Gastrocnemius medialis (tissue), 4 donors: ENCODE measurements at places on chromosomes 7 and 10.

DNA sequence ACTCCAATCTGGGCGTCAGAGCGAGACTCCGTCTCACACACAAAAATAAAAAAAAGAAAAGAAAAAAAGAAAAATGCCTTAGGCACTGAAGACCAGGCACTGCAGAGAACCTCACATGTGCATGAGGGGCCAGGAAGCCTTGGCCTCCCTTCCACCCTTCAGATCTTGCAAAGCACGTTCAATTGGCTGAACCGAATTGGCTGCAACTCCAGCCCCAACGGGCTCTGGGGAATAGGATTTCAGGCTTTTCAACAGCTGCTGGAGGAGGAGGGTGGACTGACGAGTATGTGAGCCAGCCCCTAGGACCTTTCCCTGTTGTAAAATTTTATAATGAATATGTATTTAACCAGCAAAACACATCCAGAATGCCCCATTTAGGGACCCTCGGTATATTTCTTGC lies 16.7 kb downstream of the TMEM120A start:
- peak; percentile 76 for DNase-seq

GRCh38 chr7:21777921-21778320 lies 167.8 kb downstream of the CDCA7L start:
- no peak for DNase-seq

GRCh38 chr7:99579956-99580777 lies 17.9 kb upstream of the TMEM225B start:
- no peak for DNase-seq

- DNase-seq: no peak
These were observed 5.8 kb downstream of the DBNL start for GRCh38 chr7:44050121-44050914.

DNA sequence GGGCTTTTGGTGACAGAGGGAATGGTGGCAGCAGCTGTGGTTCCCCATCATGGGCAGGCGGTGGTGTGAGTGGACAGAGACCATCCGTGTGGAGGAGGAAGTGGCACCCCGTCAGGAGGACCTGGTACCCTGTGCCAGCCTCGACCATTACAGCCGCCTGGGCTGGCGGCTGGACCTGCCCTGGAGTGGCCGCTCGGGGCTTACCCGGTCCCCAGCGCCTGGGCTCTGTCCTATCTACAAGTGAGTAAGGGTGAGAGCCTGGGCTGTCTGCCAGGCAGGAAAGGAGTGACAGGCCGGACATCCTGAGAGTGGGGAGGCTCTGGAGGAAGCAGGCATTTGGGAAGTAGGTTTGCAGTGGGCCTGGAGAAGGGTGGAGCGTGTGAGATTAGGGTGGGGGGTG lies 2.9 kb upstream of the ZNF467 start:
- peak; percentile 19 for DNase-seq

DNA sequence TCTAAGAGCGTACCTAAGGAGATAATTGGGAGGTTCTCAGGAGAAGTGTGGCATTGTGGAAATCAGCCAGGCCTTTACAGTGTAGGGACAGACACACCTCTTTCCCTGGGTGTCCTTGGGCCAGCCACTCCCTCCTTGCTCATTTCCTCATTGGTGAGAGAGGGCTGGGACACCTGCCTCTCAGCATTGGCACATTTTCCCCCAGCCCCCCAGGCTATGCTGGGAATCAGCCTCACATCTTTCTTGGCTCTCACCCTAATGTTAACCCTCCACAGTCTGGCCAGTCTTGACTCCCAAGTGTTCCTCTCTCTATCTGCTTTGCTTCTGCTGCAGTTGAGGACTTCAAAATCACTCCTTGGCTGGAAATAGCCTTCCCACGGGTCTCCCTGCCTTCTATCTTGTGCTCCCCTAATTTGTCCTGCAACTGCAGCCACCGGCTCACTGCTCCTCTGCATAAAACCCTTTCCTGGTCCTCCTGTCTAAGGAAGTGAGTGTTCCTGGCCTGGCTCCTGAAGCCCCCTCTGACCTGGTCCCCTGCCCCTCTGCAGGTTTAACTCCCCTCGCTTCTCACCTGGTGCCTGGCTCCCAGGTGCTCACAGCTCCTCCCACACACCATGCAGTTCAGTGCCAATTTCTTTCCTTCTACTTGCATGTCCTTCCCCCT lies 15.8 kb downstream of the TBXAS1 start:
- no peak for DNase-seq

DNA sequence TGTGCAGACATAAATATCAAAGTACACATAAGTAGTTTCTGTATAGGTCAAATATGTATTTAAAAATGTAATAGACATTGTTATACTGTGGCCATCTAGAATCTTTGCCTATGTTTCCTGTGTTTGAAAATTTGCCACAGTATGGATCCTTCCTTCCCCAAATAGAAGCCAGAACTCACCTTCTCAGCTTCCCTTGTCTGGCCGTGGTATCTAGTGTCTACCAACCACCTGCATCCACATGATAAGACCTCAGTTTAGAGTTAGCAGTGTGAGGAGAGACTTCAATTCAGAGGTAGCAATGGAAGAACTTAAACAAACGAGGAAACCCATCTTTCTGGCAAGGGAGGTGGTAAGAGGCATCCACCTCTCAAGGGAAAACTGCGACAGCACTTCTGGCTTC lies 4.9 kb downstream of the TRDMT1 start:
- DNase-seq: no peak

DNA sequence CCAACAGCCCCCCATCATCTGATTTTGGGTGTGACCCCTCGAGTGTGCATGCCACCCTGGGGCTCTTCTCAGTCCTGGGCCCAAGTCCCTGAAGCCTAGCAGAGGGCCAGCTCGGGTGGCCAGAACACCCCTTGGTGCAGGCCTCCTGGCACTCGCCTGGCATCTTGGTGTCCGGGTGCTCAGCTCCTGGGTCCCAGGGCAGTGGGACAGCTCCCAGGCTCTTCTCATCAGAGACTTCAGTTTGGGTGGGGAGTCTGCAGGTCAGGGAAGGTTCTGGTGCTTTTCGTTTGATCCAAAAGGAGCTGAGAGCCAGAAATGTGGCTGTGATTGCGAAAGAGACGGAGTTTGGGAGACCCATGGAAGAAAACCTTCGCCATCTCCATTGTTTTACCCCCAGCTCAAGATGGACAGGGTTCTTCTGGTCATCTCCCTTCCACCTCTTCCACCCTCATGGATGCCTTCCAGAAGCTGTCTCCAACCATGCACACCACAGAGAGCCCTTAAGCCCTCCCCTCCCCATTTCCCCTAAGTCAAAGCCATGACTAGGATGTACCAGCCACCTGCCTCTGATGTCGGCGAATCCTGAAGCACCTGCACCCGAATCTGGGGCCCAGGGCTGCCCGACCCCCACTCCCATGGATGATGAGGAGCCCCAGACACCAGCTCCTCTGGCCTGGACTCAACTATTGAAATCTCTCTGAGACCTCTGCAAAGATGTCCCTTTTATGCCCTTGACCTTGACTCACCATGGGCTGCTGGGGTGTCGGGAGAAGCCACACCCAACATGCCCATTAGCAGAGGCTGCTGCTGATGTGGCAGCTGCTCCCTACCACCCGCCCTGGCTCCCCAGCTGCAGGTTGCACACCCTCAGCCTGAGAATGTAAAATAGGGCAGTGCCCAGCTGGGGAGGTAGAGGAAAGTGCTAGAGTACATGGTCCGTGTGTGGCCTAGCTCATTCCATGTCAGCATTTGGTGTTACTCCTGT lies 55.3 kb downstream of the ADCYAP1R1 start:
- DNase-seq: no peak

DNA sequence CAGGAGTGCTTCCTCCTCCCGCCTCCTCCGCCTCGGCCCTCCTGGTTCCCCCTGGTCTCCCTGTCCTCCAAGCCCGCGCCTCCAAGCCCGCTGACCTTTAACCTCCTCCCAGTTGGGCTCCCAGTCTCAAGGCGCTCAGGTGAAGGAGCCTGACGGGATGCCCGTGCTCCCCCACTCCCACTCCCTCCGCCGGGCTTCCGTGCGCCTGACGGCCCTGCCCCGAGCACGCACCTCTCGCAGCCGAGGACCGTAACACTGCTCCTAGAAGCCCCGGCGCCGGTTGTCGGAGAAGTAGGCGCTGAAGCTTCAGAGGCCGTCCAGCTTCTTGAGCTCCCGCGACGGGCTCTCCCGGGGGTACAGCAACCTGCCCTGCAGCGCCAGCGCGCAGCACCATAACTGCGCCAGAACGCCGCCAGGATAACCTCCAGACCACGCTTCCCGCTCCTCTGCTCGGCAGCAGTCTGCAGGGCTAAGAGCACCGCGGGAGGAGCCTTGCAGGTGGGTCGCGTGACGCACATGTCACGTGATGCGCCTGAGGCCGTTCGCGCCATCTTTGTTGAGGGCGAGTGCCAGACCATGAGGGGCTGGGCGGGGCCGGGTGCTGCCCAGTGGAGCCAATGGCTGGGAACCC lies 71.0 kb upstream of the ZNF479 start:
- DNase-seq: no peak

DNA sequence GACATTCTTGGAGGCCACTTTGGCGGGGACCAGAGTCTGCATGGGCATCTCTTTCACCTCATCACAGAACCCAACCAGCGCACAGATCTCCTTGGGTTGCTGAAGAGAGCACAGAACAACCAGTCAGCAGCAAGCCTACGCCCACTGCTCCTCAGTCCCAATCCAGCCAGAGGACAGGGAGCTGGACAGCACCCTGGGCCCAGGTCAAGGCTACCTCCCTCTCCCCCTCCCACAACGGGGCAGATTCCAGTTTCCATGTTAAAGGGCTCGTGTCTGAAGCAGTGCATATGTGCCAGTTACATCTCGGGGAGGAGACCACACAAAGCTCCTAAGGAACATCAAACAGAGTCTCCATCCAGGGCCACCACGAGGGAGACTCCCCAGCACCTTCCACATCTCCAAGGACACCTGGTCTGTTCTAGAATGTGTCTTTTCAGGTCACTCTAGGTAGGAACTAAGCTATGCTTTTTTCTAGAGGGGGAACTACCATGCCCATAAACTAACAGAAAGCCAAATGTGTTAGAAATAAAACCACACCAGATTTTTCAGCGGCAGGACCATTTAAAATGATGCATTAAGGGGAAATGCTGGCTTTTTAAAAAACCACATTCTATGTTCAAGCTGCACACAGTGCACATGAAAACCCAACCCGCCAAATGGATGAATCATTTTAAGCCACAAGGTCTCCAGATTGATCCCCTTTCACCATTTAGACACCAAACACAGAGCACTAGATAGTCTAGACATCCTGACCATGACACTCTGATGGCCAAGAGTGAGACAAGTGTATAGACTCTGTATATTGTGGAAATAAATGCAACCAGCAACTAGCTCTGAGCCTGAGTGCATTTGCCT lies 28.9 kb downstream of the PSAP start:
- no peak for DNase-seq

DNA sequence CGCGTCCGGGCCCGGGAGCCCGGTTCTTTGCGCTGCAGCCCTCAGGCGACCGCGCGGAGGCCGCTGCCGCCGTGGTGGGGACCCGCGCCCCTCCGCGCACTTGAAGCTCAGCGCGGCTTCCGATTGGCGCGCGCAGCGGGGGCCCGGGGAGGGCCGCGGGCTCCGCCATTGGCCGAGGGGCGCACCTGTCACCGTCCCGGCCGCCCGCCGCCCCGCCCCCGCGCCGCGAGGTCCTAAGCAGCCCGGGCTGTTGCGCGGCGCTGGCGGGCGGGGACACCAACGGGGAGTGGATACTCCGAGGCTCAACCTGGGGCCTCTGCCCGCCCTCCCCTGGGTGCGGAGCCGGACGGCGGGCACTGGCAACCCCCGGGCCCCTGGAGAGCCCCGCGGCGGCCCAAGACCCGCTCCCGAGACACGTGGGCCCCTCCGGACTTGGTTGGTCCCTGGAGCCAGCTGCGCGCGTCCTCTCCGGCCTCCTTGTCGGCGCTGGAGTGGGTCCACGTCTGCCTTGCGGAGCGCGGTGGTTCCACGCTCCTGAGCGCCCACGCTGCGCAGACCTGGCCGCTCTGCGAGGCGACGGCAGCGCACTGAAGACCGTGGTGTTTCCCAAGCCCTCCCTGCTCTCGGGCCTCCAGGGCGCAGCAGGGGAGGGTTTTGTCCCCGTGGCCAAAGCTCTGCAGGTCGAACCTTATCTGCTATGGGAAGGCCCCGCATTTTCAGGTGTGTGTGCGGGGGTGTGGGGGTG lies at the start of gene MNX1:
TSS of gene MNX1 (minus strand) at position 76 of the 745 bp plus-strand sequence. CDS start 313 bp downstream, outside the sequence.
- peak; percentile 23 for DNase-seq

DNA sequence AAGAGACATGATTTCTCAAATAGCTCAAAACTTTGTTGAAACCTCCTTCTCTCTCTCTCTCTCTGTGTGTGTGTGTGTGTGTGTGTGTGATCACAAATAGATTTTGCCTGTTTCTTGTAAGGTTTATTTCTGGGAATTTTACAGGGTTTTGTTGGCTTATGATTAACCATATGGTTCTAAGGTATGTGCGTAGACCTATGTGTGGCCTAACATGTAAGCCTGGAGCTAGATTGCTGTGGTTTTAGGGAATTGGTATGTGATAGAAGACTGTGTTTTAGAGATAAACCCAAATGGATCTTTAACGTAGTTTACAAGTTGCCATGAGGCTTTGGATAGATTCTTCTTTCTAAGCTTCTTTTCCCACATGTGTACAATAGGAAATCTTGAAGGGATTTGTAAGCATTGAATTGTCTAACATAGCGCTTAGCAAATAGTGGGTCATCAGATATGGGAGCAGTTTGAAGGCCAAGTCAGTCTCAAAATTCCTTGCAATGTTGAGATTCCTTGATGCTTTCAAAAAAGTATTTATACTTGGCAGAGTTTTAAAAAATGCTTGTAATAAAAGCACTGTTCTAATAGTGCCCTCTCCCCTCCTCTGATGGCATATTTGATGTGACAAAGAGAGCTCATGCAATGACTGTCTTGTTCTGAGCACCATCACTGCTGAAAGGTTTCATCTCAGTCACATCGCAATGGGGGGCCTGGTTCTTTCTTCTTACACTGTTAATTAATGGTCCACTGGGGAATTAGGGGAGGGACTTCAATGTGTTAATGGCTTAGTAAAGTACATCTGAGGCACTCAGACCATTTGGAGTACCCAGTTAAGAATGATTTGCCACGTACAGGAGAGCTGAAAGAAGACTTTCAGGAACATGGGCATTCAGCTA lies 118.2 kb downstream of the SNX10 start:
- no peak for DNase-seq

GRCh38 chr10:10629512-10629911 lies 388.2 kb upstream of the CELF2 start:
- no peak for DNase-seq

DNA sequence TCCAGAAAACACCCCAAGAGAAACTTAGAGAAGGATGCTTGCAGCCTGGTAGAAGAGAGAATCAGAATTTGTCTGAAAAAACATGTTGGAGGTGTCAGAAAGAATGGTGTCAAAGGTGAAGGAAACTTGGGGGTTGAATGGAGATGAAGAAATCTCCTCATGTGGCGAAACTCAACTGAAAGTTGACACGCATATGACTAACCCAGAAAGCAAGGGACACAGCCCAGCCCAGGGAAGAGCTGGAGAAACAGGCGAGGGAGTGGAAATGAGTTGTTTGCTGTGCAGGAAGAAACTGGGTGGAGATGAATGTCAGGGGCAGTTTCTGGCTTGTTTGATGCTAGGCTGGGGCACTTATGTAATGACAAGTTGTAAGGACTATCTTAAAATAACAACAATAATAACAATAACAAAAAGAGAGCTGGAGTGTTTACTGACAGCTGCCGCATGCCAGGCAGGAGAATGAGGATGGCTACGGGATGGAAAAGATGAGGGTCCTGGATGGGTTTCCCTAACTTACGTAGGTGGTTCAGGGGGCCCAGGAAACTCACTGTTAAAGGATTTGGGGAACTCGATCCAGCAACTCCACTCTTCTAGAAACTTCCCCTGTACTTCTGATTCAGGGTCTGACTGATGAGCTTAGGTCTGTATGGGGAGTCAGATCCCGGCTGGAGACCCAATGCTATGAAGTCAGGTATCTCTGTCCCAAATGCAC lies 57.4 kb downstream of the MAP3K8 start:
- no peak for DNase-seq
